ENCODE measurements at places on chromosomes 5 and 9.

DNA sequence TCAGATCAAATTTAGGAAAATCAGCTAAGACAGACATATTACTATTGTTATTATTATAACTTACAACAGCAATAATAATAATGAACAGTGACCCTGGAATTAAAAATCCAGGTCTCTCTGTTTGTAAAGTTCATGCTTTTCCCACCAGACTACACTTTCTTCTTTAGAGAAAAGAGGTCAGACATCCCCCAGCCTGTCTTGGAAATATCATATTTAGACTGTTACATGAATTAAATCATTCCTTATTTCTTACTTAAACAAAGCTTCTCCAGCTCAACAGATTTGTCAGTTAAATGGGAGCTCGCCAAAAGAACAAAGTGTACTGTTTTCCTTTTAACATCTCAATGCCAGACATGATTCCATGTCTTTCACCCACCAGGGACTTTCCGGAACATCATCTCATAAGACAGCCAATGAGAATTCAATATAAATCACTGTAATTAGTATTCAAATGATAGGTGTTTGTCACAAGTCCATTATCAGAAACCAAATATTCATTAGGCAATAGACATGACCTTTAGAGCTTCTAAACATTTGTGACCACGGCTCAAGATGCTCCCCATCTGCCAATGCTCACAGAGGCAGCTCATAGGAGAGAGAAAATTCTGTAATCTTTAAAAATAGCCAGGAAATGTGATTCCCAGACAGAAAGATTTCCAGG is 351.9 kb downstream of the ENC1 start:
- no peak overlapping the region for H3K4me3 ChIP-seq
- H3K27me3 ChIP-seq, result no peaks in the 10 kb centered on the region
- H3K4me1 ChIP-seq, result peaks cover 54% of the 10 kb centered on the region
- DNase-seq, result no peak

DNA sequence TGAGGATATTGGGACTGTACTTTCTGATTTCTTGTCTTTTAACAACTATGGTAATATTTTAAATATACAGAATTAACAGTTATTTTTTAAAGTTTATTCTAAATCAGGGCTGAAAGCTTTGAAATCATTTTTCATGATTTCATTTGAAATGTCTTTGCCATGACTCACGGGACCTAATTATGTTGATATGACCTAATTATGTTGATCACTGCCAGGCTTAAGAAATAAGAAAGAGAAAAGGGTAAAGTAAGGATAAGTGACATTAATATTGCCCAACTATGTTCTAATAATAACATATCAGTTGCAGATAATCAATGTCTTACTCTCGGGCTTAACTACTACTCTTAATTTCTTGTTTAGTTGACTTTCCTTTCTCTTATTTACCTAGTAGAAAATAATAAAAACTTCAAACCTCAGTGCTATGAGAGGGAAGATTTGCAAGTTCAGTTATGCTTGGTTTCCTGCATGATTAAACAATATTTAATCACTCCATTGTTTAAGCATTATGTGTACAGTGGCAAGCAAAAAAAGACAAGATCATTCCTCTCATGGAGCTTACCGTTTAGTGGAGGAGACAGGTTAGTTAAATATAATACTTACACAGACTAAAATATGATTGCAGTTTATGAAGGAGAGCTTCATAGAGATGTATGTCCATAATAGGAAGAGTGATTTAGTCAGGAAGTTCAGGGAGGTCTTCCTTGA is 67.0 kb upstream of the EIF4EBP3 start:
- DNase-seq, result no peak
- peaks cover 4% of the 10 kb centered on the region for H3K36me3 ChIP-seq
- H3K27me3 ChIP-seq, result no peaks in the 10 kb centered on the region
- H3K4me1 ChIP-seq, result peaks cover 19% of the 10 kb centered on the region

GRCh38 chr5:2131196-2131595 is 248.5 kb upstream of the IRX4 start:
- no peak for DNase-seq
- H3K36me3 ChIP-seq, result no peaks in the 10 kb centered on the region
- H3K4me3 ChIP-seq, result no peak overlapping the region

DNA sequence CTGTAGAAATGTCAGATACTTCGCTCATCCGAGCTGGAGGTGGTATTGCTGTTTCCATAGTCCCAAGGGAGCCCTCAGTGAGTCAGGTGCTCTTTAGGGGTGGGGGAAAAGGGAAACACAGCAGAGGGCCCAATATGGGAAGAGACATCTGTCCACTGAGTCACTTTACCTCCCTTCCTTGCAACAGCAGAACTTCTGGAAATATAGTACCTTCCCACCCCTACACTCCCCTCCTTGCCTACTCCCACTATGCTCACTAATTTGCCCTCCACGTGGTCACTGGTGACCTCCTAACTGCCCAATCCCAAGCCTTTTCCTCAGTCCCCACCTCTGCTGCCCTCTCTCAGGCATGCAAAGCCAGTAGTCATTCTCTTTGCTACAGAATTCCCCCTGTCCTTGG is 1.9 kb downstream of the HK3 start:
- peaks cover 1% of the 10 kb centered on the region for H3K27me3 ChIP-seq
- DNase-seq, result no peak
- H3K4me3 ChIP-seq, result no peak overlapping the region
- no peaks in the 10 kb centered on the region for H3K4me1 ChIP-seq
- H3K27ac ChIP-seq, result no peak overlapping the region

GRCh38 chr5:78795757-78796156 is 147.2 kb upstream of the LHFPL2 start:
- H3K27ac ChIP-seq, result no peak overlapping the region
- no peak for DNase-seq
- peaks cover 18% of the 10 kb centered on the region for H3K4me1 ChIP-seq
- H3K27me3 ChIP-seq, result no peaks in the 10 kb centered on the region
- peaks cover 8% of the 10 kb centered on the region for H3K36me3 ChIP-seq
- no peak overlapping the region for H3K4me3 ChIP-seq

Data from chondrocyte (in vitro differentiated cells).